Placental pericyte (primary cell): ENCODE measurements at places on chromosomes 1 and 21. TPM values are rescaled to one million over a fixed set of nuclear protein-coding genes. Genes with fewer than 3 reads are reported as not detected.

ST6GALNAC5 gene
- total RNA-seq: 7.3 and 20.6 TPM in 2 replicates

RNASEL gene
- total RNA-seq: 4.2 and 4.3 TPM in 2 replicates

PDZK1IP1 gene
- not detected in 2 replicates for total RNA-seq

ADGRL4 gene
- total RNA-seq: 3.7 and 44.8 TPM in 2 replicates

IQCC gene
- total RNA-seq: 1.1 and 2.1 TPM in 2 replicates
